ENCODE measurements at places on chromosomes 7 and 10.

GRCh38 chr10:124211921-124212320, 118.5 kb upstream of the CHST15 start:
- no peak for DNase-seq

DNA sequence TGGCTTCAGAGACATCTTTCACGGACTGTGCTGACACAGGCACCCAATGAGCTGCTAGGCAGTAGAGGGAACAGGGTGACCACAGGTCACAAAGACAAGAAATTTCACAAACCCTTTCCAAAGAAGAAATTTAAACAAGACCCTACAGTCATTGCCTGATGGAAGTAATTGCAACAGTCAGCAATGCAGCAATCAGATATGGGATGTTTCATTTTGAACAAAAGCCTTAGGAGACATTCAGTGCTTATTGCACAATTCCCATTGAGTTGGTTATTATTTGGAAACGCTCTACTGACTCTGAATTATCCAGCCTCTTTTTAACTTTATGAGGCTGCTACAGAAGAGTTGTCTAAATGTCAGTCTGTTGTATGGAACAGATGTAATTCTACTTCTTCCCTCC, 85.5 kb downstream of the ETV1 start:
- DNase-seq, result no peak

GRCh38 chr10:80144696-80145131, 12.2 kb downstream of the PLAC9 start:
- peak; percentile 35 for DNase-seq

GRCh38 chr7:108045154-108045553, 42.2 kb upstream of the LAMB1 start:
- no peak for DNase-seq

DNA sequence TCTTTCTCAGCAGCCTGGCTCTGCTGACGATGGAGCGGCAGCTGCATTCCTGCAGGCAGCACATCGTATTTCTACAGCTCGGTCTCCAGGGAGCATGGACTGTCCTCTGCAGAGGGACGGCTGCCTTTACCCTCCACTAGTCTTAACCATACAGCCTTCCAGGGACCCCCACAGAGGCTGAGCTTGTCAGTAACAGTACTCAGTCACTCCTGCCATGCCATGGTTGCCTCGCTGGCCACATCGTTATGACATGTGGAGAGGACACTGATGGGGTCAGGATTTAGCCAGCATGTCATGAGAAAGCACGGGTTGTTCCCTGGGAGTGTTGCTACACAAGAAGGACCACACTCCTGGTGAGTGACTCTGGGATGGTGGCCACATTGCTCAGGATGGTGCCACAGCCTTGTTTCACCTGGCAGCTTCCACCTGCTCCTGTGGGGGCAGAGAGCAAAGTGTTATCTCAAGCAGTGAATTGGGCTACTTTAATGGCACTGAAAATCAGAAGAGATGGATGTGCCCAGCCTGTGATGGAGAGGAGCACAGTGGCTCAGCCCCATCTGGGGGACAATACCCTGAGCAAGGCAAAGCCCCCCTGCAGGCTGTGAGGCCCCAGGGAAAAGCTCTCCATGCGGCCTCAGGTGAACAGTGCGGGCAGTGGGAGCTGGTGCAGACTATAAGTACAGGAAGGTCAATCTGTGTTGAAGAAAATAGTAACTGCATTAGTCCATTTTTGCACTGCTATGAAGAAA, 443.9 kb downstream of the TCERG1L start:
- no peak for DNase-seq

DNA sequence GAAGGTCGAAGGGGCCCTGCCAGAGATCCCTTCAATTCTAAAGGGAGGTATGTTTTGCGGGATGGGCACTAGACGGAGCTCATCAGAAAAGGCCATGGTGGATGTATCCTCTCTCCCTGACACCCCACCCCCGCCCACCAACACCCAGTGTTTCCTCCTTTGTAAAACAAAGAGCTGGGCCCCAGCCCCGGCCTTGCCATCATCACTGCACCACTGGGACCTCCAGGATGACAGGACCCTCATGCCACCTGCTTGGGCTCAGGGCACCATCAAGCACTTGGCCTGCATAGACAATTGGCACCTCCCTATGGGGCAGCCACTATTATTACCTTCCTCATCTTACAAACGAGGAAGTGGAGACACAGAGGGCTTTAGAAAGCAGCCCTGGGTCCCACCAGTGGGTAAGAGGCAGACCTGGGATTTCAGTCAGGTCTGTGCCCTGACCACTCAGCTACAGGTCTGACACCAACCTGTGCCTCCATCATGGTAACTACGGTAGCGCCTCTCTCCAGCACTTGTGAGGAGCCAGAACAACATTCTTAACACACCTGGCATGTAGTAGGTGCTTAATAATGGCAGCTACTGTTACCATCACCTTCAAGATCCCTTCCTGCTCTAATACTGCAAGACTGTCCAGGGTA, 2.0 kb downstream of the CALML3 start:
- DNase-seq, result no peak

DNA sequence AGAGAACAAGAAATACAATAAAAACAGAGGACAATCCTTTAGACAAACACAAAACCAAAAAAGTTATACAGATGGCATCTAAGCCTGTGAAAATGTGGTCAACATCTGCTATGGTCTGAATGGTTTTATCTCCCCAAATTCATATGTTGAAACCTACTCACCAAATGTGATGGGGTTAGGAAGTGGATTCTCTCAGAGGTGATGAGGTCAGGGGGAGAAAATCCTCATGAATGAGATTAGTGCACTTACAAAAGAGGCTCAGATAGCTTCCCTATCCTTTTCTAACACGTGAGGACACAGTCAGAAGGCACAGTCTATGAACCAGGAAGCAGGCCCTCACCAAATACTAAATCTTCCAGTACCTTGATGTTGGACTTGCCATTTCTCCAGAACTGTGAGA, 147.8 kb upstream of the GPR22 start:
- DNase-seq, result no peak

GRCh38 chr7:40221836-40222235, 87.0 kb downstream of the SUGCT start:
- DNase-seq, result no peak

DNA sequence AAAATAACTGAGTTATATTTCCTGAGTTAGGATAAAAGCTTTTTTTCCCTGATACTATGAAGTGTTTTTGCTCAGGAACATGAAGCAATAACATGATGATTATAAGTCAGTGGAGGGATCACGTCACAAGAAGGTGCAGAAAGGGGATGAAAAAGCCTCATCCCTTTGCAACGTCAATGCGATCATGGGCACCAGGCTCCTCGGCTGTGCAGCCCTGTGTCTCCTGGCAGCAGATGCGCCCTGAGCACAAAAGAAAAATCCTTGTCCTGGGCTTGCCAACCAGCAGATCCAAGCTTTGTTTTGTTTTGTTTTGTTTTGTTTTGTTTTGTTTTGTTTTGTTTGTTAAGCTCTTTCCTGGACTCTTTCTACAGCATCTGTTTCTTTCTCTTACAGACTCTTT, 103.5 kb upstream of the PRSS1 start:
- DNase-seq, result no peak

- DNase-seq, result no peak
These were observed 9.2 kb upstream of the SLC18A3 start for GRCh38 chr10:49600781-49601400.

DNA sequence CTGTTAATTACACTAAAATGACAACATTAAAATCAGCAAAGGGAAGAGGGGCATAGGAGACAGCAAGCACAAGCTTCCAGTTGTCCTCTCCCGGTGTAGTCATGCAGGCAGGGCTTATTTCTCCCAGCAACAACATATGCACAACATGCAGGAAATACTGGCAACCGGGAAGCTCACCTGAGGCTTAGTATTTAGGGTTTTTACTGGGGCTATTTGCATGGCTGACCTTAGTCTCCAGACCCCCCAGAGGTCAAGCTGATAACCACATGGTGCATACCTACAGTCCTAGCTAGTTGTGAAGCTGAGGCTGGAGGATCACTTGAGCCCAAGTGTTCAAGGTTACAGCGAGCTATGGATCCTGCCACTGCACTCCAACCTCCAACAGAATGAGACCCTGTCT, 12.8 kb upstream of the JMJD1C start:
- DNase-seq, result no peak

- DNase-seq, result no peak
These were observed 67.8 kb downstream of the CTBP2 start for GRCh38 chr10:125092564-125093031.

Data from T-cell (primary cell).